ENCODE measurements at places on chromosomes 4 and X. TPM values are rescaled to one million over a fixed set of nuclear protein-coding genes. Genes with fewer than 3 reads are reported as not detected.

DNA sequence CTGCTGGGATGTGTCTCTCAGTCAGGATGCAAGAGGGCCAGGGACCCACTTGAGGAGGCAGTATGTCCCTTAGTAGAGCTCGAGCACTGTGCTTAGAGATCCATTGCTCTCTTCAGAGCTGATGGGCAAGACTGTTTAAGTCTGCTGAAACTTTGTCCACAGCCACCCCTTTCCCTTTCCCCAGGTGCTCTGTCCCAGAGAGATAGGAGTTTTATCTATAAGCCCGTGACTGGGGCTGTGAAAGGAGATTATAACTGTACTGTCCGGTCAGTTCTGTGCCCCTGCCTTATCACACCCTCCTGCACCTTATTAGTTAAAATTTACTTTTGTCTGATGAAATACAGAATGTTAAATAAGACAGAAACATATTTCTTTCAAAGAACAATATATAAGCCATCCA lies 378.4 kb downstream of the PABPC4L start:
- H3K27me3 ChIP-seq, result no peaks in the 10 kb centered on the region
- no peak for DNase-seq
- no peak overlapping the region for H3K27ac ChIP-seq
- H3K36me3 ChIP-seq, result no peaks in the 10 kb centered on the region
- no peak overlapping the region for H3K4me3 ChIP-seq
- H3K4me1 ChIP-seq, result no peaks in the 10 kb centered on the region

DNA sequence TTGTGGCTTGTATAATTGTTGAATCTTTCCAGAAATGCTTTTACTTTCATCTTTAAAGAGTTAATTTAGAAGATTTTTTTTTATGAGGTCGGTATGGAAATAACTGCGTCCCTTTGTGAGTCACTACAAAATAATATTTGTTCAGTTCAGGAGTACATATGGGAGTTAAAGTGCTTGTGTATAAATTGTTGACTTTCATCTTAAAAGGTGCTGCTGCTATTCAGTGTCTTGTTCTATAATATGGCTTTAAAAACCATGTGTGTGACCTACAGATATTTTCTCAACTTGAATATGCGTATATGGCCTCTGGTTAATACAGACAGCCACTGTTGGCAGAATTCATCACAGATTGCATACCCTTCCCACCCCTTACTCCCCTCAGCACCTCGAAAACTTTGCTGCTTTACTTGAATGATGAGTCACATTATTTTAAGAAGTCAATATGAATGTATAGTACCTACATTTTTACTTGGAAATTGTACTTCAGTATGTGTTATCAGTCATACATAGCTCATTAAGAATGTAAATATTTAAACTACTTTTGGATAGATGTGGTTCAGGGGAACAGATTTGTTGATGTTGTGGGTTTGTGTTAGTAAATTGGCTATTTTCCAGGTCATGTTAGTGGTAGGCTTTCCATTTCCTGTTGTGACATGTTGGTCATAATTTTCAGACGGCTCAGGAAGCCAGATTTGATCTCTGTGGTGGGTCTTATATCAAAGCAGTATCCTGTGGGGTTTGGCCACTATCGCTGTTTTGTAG lies 1.5 kb downstream of the CLCN3 start:
- no peaks in the 10 kb centered on the region for H3K36me3 ChIP-seq
- H3K4me1 ChIP-seq, result peaks cover 10% of the 10 kb centered on the region
- H3K27ac ChIP-seq, result peak overlapping the region; percentile 45
- H3K4me3 ChIP-seq, result peak overlapping the region; percentile 82

GRCh38 chrX:123732670-123733363 lies at the start of gene THOC2:
Gene THOC2, minus strand, starts transcription at chrX:123733052. Its CDS starts 30 bp downstream, at chrX:123733022.
- peak within 1 kb of the TSS; percentile 81 for H3K4me3 ChIP-seq
- no peaks in the 10 kb centered on the region for H3K36me3 ChIP-seq
- no peaks in the 10 kb centered on the region for H3K4me1 ChIP-seq
- H3K27me3 ChIP-seq, result no peaks in the 10 kb centered on the region
- peak within 1 kb of the TSS; percentile 88 for H3K27ac ChIP-seq

GRCh38 chrX:154396973-154397887 lies 947 bp upstream of the RPL10 start:
- H3K4me1 ChIP-seq, result peaks cover 21% of the 10 kb centered on the region
- H3K27me3 ChIP-seq, result no peaks in the 10 kb centered on the region
- DNase-seq, result peak; percentile 87
- H3K4me3 ChIP-seq, result peak overlapping the region; percentile 24
- H3K27ac ChIP-seq, result peak overlapping the region; percentile 96

DNA sequence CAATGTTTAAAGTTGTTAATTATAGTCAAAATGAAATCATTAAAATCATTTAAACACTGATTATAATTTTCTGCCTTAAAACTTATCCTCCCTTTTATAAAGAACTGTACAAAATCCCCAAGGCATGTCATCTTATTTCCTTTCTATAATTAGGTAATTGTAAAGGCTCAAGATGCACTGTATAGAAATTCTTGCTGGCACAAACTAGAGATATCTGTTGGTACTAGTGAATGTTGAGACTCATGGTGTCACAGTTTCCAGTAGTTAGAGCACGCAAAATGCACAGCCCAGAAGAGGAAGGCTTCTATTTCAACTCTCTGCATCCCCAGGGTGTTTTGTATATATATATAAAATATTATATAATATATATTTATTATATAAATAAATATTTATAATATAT lies 22.7 kb upstream of the PLA2G12A start:
- H3K36me3 ChIP-seq, result no peaks in the 10 kb centered on the region
- H3K27ac ChIP-seq, result no peak overlapping the region
- DNase-seq, result no peak
- no peak overlapping the region for H3K4me3 ChIP-seq
- H3K27me3 ChIP-seq, result no peaks in the 10 kb centered on the region

- H3K36me3 ChIP-seq, result no peaks in the 10 kb centered on the region
- H3K27me3 ChIP-seq, result no peaks in the 10 kb centered on the region
- DNase-seq, result no peak
- H3K4me1 ChIP-seq, result no peaks in the 10 kb centered on the region
- H3K27ac ChIP-seq, result no peak overlapping the region
Measured at GRCh38 chr4:150072906-150073714, 5.1 kb upstream of the DCLK2 start.

DNA sequence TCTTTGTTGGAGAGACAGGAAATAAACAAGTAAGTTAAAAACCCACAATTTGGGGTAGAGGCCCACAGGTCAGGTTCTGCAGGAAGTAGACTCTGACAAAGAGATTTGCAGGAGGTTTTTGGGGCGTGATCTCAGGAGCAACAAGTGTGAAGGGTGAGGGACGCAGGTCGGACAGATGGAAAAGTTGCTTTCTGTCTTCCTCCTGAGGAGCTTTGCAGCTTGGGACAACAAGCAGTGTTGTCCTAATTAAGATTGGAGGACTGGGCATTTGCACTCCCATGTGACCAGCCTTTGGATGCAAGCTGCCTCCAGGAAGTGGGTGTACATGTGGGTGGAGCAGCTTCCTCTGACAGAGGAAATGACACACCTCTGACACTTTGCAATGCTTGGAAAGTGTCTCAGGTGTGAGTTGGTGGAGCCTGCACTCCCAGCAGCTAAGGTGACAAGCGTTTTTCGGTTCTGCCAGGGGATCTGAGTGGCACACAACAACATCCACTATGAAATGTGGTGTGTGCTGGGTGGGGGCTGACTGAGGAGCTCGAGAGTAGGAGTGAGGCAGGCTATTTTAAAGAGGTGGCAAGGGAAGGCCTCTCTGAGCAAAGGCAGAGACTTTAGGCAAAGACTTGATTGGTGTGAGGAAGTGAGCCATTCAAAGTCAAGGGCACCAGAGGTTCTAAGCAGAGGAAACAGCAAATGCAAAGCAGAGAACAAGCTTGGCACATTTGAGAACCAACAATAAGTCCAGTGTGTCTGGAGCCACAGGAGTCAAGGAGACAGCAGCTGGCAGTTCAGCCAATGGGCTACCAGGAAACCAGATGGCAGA lies 339.8 kb upstream of the GATB start:
- H3K27ac ChIP-seq, result no peak overlapping the region
- no peaks in the 10 kb centered on the region for H3K27me3 ChIP-seq
- no peak for DNase-seq
- no peaks in the 10 kb centered on the region for H3K4me1 ChIP-seq

DNA sequence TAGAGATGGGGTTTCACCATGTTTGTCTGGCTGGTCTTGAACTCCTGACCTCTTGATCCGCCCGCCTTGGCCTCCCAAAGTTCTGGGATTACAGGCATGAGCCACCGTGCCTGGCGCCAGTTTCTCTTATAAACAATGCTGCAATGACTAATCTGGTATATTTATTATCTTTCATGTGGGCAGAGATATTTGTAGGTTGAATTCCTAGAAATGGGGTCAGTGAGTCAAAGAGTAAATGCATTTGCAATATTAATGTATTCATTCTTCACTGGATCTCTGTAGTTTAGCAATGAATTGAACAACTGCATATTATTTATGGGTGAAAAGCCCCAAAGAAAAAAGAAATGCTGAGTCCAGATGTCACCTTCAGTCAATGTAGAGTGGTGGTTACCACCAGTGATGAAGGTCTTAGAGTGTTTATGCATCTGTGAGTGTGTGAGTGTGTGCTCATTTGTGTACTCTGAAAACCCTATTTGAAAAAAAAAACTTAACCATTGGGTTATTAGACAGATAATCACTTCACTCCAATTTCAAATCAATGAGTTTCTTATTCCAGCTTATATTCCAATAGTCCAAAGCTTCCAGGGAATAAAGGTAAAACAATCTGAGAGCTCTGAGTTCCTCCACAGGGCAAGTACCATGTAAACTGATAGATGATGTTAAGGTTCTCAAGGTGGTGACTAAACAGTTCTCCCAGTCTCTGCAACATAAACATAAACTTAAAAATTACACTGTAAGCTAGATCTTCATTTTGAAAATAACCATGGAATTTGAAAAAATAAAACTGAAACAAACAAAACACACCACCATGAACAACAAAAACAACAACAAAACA lies 22.6 kb upstream of the CD38 start:
- no peak for DNase-seq
- no peak overlapping the region for H3K4me3 ChIP-seq
- no peaks in the 10 kb centered on the region for H3K36me3 ChIP-seq
- peaks cover 2% of the 10 kb centered on the region for H3K4me1 ChIP-seq

- no peaks in the 10 kb centered on the region for H3K4me1 ChIP-seq
- no peaks in the 10 kb centered on the region for H3K36me3 ChIP-seq
- H3K27ac ChIP-seq, result no peak overlapping the region
- DNase-seq, result no peak
- H3K4me3 ChIP-seq, result no peak overlapping the region
- no peaks in the 10 kb centered on the region for H3K27me3 ChIP-seq
Measured at GRCh38 chr4:7358100-7358735, 76.5 kb downstream of the PSAPL1 start.

EXOC1L gene
- total RNA-seq, result not detected

MOSPD2 gene
- 14.4 TPM for total RNA-seq

ATP2B3 gene
- total RNA-seq, result not detected

GLRA3 gene
- total RNA-seq, result not detected

HSFX4 gene
- total RNA-seq, result not detected

UGT8 gene
- total RNA-seq, result 42.2 TPM

HOPX gene
- total RNA-seq, result 17.6 TPM

HERC6 gene
- total RNA-seq, result 15.7 TPM

ARHGAP24 gene
- 94.7 TPM for total RNA-seq
